ENCODE measurements at places on chromosomes 5 and 9.

DNA sequence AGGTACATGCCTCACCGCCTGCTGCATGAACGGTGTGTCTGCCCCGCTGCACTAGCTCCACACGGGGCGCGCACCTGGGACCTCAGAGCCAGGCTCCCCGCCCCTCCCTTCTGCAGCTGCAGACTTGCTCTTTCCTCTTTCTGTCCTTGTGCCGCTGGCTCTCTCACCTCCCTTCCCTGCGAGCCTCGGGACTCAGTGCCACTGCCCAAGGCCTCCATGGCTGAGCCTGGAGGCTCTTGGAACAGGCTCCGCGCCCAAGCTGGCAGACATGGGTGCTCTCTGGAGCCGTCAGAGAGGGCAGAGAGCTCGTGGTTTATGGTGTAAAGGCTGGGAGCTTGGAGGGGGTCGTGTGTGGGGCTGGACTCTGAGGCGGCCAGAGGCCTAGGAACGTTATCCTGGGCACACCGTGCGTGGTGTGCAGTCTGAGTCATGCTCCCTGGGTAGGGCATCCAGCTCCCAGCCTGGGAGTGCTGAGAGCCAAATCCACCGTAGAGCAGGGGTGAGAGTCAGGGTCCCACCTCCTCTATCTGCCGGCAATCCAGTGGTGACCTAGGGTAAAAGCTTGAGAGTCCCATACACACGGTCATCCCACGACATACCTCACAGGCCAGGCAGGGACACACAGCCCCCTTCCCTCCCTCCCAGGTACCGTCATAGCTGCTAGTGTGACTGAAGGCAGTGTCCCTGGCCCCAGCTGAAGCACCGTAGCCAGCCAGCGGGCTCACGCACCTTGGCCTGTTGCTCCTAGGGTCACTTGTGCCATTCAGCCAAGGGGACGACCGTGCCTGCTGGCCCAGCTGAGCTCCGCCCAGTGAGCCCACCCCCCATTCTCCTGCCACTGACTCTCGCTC lies 22.4 kb downstream of the GOLGA2 start:
- no peak for DNase-seq

DNA sequence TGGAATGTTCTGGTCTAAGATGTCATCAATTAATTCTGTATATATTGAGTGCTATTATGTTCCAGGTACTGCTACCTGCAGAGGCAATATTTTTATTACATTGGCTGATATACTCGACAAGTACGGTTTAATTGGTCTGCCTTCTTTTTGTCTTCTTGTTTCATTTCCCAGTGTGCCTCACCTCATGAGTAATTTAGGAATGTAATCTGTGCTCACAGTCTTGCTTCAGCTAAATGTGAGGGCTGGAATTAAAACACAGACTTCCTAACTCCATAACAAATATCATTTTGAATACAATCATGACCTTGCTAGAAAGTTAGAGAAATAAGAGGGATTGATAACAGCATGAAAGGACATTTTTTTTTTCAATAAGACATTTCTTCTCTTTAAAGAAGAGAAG lies 20.1 kb upstream of the SPINK5 start:
- DNase-seq = no peak

DNA sequence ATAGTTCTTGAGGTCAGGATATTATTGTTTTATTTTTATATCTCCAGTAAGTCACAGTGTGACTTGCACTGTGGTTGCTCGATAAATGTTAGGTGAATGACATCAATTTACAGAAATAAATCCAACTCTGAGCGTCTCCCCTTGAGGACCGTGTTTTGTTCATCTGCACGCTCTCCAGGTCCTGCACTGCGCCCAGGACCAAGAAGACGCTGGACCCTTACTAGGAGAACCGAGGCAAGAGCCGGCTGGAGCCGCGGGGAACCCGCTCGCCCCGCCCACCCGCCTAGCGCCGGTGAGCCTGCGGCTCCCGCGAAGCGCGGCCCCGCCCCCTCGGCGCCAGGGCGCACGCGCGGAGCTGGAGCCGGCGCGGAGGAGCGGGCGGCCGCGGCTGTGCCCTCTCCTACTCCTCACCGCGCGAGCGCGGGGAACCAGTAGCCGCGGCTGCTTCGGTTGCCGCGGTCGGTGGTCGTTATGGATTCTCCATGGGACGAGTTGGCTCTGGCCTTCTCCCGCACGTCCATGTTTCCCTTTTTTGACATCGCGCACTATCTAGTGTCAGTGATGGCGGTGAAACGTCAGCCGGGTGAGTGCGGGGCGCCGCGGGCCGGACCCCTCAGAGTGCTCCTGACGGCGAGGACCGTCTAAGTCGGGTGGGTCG lies at the start of gene TMEM38B:
TMEM38B (plus strand) TSS at position 352 of the 658 bp plus-strand sequence; CDS start at position 472, 120 bp downstream.
- DNase-seq = no peak

- DNase-seq = no peak
Measured at GRCh38 chr5:138720840-138721239, 32.4 kb upstream of the CTNNA1 start.

- DNase-seq = no peak
Measured at GRCh38 chr5:10607023-10607665, 43.3 kb downstream of the ANKRD33B start.

DNA sequence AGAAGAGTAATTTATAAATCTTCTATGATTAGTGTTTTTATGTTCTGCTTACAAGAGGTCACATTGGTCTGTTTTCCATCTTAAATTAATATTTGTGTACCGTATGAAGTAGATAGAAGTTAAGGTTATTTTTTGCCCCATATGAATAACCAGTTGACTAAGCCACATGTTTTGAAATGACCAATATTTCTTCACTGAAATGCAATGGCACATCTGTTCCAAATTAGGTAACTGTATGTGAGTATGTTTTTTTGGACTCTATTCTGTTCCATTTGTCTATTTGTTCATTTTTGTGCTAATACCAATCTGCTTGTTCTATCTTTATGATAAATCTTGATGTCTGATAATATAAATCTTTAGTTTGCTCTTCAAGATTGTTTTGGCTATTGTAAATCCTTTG lies 17.7 kb downstream of the JAK2 start:
- DNase-seq = no peak

DNA sequence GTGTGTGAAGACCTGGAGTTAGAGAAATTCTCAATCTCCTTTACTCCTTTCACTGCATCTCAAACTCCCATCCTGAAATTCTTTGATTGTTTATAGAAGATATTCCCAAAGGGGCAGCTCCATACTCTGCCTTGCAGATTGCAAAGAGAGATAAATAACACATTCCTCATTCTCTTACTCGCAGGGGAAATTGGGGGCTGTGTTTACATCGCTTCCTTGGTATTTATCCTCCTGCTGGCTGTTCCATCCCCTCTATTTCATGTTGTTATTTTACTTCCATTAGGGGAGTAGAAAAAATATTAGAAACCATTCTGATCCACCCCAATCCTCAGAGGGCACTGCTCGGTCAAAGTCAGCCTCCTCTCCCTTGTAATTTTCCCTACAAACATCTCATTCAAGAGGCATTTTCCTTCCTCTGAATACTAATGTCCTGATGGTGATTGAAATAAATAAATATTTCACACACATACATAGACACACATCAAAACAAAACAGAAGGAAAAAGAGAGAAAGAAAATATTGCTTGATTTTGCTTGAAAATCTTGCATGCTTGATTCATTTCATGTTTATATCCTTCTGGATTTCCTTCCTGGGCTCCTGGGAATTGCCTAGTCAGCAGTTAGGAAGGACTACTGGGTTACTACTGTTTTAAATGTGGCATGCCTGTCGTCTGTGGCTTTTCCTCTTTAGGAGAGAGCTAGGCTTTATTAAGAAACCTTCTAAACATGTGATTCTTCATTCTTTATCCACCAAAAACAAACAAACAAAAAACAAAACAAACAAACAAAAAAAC lies 420.1 kb upstream of the PAPPA start:
- DNase-seq = no peak

GRCh38 chr5:115644046-115644445 lies 18.2 kb upstream of the TMED7 start:
- no peak for DNase-seq

DNA sequence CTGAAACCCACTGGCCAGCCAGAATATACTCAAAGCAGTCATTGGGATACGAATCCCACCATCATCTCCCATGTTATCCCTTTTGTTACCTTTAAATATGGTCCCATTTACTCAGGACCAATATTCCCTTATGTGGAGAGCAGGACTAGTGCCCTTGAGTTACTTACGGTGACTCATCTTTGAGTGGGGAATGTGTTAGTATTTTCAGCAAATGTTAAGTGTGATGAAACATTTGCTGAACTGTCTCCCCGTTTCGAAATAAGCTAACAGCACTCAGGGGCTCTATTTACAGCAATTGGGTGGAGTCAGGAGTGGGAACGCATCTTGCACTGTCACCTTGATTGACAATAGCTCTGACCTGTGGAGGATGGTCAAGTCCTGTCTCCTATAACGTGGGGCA lies 67.4 kb downstream of the CTSL start:
- no peak for DNase-seq

DNA sequence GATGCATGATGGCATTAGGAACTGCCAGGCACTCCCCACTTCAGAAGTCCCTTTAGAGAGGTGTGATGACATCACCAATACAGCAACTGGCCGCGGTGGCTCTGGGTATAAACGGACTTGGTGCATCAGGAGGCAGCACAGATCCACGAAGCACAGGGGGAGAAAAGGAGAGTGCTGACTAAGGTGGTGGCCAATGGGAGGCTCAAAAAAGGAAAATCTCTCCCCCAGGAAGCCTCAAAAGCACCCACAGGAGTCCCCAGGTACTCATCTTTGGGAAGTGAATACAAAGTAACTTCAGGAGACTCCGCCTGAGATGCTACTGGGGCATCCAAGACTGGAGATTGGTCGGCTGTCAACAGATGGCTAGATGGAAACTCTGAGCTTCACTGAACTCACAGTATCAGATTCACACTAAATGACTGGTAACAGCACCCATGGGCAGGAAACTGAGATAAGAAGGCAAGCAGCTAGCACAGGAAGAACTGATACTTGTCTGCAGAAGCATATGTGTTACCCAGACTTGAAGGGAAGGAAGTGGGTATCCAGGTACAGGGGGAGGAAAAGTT lies 7.6 kb downstream of the TTC39B start:
- no peak for DNase-seq

DNA sequence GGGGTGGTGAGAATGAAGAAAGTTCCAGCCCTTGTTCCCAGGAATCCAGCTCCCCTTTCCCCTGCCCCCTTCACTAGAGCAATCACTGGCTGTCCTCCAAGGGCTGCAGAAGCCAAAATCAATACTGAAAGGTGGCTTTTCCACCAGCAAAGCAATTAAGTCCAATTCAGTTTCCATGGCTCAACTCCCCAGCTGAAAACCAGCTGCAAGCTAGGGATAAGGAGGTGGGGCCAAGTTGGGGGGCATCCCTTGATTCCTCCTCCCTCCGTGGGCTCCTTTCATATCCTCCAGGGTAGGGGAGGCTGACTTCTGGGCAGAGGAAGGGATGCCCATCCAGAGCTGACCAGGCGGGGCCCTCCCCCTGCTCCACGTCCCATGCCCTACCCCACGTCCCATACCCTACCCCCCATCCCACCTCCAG lies 22.7 kb downstream of the CAMK2A start:
- DNase-seq = no peak

DNA sequence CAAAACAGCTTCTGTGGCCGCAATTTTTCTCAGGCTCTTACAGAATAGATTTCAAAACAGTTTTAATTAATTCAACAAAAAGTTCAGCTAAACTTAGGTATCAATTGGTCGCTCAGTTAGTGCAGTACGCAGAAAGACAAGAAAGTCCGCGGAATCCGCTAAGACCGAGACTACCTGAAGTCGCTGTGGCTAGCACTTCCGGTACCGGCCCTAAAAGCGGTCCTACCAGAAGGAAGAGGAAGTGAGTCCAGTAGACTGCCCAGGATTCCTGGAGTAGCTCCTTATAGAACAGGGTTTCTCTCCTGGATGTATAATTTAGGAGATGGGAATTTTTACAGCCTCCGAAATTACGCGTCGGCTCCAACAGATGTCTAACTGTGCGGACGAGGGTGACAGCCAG lies 16.6 kb upstream of the PCDHB2 start:
- no peak for DNase-seq

GRCh38 chr9:5566054-5566618 lies 55.8 kb downstream of the PDCD1LG2 start:
- DNase-seq = no peak

DNA sequence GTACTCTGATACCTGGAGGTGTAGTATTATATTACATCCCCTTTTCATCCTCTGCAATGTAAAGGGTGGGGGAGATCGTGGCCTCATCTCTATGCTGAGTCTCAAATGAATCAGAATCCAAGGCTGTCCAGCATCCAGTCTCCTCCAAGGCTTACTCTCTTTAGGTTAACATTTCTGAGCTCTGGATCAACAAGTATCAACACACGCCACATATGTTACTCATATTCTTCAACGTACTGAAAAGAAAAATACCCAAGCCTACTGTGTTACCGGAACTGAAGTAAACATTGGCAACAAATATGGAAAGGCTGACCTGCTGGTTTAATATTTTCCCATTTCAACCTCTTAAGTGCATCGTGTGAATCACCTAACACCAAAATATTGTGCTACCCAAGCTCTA lies 241.8 kb downstream of the GAS1 start:
- no peak for DNase-seq

DNA sequence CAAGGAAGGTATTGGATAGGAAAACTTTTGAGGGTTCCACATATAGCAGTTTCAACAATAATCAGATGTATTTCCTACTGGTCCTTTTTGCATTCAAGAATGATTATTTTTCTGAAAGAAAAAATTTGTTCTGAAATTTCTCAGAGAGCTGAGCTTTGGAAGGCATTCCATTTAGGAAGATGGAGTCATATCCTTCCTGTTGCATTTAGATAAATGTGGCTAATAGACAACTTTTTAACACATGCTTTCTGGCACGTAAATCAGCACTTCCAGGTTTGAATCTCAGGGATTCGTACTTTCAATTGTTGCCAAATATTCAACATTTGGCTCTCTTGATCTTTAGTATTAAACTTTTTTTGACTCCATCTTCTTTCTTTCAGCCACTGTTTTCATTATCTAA lies 24.8 kb upstream of the TLR4 start:
- no peak for DNase-seq

- no peak for DNase-seq
Measured at GRCh38 chr9:129990269-129991010, 52.5 kb downstream of the FNBP1 start.

- no peak for DNase-seq
Measured at GRCh38 chr5:76224898-76225297, 141.7 kb downstream of the SV2C start.

DNA sequence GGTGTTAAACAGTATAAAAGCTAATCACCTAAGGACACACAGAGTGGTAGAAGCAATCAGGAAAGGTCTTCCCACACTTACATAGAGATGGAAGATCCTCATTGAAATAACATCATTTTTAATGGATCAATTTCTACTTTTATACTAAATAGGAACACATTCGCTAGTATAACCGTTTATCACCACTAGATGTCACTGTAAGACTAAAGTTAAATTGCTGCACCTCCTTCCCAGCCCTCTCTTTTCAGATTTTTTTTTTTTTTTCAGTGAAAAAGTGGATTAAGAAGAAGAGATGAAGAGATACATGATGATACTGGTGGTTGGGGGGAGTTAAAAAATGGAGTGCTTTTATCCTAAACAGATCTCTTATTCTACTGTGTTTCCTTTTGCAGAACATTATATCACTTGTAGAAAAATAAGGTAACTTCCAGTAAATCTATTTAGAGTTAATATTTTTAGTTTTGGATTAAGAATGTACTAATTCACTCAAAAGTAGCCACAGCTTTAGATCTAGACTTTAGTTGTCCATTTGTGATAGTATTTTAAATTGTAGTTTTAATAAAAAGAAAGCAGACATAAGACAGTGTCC lies 116.9 kb upstream of the ARRDC3 start:
- peak; percentile 77 for DNase-seq
